Thyroid gland (tissue), 4 donors: ENCODE measurements at places on chromosomes 4 and X.

DNA sequence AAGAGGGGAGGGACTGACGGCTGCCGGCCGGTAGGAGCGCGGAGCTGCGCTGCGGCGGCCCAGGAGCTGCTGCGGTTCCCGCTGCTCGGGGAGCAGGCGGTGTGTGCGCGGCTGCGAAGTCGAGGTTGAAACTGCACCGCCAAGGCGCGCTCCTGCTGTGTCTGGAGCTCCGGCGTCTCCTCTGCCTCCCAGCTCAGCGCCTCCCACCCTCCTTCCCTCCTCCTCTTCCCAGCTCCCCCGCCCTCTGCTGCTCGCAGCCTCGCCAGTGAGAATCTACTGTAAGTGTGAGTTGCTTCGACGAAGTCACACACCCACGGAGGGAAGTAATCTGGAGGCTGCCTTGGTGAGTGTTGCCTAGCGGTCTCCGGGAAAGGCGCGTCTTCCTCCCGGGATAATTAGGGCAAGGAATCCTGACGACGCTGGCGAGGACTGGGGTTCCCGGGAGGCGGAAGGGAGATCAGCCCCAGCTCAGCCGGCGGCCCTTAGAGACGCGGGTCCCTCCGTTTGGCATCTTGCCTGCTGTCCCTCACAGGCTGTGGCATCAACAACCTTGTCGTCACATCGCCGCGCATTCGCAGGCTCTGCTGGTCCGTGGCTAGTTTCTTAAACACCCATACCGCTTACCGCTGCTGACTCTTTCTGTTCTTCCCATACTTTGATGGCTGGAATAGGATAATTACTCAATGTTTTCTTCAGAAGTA, at the start of gene EPHA5:
TSS of gene EPHA5 (minus strand) at position 159 of the 701 bp plus-strand sequence. CDS start 747 bp downstream, outside the sequence.
- peak; percentile 87 for DNase-seq

GRCh38 chr4:140151699-140152012, 2.3 kb downstream of the MAML3 start:
- peak; percentile 93 for DNase-seq

GRCh38 chr4:93775551-93775950, 53.0 kb upstream of the ATOH1 start:
- no peak for DNase-seq

DNA sequence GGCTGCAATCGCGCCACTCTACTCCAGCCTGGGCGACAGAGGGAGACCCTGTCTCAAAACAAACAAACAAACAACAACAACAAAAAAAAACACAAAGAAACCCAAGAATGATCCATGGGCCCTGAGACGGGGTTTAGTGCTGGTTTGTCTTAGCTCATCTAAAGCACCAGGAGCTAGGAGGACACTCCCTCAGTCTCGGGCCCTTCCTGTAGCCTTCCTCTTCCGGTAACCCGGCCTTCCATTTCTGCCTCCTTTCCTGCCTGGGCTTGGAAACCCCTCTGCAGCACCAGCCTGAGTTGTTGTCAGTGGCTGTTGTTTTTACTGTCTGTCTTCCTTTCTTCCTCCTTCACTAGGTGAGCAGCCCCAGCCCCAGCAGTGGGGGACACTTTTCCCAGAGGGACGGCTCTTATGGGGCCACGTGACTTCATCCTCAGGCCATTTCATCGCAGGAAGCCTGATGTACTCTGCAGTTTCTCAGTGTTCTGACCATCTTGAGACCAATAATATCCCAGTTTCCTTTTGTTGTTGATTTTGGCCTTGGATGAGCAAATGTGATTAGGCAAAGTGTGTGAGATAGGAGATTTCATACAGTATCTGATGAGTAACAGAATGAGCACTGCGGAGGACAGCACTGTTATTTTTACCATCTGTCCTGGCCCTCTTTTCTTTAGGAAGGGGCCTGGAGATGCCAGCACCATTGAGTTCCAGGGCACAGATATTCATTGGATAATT, 90.1 kb downstream of the ANAPC4 start:
- DNase-seq: no peak

GRCh38 chr4:67229148-67229547, 316.2 kb downstream of the CENPC start:
- no peak for DNase-seq

DNA sequence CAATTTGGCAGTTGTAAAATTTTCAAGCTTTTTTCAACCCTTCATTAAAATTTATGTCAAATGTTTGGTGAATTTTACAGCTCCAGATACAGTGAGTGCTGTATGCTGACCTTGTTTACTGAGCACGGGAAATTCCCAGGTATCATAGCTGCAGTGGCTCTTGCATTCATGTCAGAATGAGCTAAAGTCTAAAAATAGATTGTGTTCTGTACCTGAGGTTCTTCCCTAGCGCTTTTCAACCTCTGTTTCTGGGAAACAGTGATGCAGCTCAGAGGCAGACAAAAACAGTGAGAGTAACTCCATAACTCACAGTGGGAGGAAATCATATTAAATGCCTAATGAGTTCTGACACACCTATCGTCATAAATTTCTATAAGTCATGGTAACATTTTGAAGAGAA, 393.8 kb upstream of the GNPDA2 start:
- no peak for DNase-seq

- DNase-seq: no peak
Measured at GRCh38 chrX:98371994-98372393, 1488.3 kb downstream of the RPA4 start.

- no peak for DNase-seq
Measured at GRCh38 chr4:13953083-13953482, 325.6 kb upstream of the BOD1L1 start.

DNA sequence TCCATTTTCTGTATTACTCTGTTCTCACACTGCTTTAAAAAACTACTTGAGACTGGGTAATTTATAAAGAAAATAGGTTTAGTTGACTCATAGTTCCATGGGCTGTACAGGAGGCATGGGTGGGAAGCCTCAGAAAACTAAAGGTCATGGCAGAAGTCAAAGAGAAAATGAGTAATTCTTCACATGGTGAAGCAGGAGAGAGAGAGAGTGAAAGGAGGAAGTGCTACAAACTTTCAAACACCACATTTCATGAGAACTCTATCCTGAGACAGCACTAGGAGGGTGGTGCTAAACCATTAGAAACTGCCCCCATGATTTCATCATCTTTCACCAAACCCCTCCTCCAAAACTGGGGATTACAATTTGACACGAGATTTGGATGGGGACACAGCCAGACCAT, 108.0 kb upstream of the PBDC1 start:
- DNase-seq: no peak

DNA sequence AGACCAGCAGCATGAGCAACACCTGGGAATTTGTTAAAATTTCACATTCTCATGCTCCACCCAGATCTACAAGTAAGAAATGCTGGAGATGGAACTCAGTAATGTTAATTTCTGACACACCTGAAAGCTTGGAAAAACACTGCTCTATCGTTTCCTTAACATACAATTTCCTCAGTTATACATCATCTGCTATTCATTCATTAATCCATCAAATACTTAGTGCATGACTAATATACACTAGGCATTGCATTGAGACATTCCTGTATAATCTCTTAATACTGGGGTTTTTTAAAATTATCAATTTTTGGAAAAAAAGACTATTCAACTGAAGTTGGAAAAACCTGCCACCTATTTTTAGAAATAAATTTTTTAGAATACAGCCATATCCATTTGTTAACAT, 106.1 kb downstream of the CHM start:
- no peak for DNase-seq

GRCh38 chr4:161856711-161857326, 307.0 kb downstream of the FSTL5 start:
- no peak for DNase-seq

- no peak for DNase-seq
Measured at GRCh38 chr4:172143605-172144314, 330.6 kb downstream of the GALNTL6 start.

GRCh38 chrX:24364326-24364725, 3.9 kb downstream of the SUPT20HL1 start:
- DNase-seq: no peak
